Activated CD4-positive, alpha-beta T cell treated with anti-CD3 and anti-CD28 coated beads for 24 hours (primary cell): ENCODE measurements at places on chromosomes 6 and 20.

- DNase-seq, result no peak
Measured at GRCh38 chr6:145731447-145731846, 3.9 kb downstream of the EPM2A start.

- no peak for DNase-seq
Measured at GRCh38 chr6:159101656-159102055, 56.9 kb upstream of the TAGAP start.

DNA sequence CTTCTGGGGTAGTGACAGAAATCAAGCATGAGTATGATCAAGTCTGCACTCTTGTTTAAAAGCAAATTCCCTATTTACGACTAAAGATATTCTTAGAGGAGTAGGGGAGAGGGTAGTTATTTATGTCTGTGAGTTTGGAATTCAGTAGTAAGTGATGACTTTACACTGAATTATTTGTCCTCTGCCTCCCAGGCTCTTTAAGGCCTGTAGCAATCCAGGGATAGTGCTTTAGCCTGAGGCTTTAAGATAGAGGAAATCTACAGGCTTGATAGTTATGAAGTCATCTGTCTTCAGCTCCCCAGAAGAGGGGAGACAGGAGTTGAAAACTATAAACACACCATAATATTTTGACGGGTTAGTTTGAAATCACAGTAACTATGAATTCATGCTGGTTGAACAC, 664.5 kb downstream of the EPM2A start:
- DNase-seq, result no peak

- no peak for DNase-seq
Measured at GRCh38 chr6:85458782-85459181, 8.9 kb downstream of the NT5E start.

DNA sequence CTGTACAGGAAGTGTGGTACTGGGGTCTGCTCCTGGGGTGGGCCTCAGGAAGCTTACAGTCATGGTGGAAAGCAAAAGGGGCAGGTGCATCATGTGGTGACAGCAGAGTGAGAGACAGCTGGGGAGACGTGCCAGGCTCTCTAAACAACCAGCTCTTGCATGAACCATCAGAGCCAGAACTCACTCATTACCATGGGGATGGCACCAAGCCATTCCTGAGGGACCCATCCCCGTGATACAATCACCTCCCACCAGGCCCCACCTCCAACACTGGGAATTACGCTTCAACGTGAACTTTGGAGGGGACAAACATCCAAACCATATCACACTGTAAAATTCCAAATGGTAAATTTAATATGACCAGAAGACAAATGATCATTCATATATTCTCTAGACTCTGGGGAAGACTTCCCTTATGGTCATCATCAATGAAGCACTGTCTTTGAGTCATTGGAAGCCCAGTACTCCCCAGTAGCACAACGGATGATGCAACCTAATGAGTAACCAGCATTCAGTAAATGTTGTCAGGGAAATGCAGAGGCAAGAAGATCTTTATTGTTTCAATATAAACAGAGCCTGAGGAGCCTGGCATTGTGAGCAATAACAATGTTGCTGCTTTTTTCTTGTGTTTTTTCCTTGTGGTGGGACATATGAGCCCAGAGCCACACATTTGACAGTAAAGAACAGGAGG, 48.2 kb upstream of the RALY start:
- DNase-seq, result no peak

DNA sequence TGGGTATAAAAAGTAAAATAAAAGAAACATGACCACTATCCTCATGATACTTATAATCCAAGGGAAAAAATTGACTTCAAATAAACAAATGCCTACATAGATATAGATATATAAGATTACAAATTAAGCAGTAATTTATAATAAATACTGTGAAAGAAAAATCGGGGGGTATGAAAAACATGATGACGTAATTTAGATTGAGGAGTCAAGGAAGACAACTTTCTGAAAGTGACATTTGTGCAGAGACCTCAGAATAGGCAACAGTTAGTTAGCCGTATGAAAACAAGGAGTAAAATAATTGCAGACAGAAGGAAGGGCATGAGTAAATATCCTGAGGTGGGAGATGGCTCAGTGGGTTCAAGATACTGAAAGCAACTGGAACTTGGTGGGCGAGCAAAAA, 28.2 kb upstream of the RAB23 start:
- DNase-seq, result no peak

- no peak for DNase-seq
Measured at GRCh38 chr6:87283461-87283860, 38.9 kb upstream of the SMIM8 start.

DNA sequence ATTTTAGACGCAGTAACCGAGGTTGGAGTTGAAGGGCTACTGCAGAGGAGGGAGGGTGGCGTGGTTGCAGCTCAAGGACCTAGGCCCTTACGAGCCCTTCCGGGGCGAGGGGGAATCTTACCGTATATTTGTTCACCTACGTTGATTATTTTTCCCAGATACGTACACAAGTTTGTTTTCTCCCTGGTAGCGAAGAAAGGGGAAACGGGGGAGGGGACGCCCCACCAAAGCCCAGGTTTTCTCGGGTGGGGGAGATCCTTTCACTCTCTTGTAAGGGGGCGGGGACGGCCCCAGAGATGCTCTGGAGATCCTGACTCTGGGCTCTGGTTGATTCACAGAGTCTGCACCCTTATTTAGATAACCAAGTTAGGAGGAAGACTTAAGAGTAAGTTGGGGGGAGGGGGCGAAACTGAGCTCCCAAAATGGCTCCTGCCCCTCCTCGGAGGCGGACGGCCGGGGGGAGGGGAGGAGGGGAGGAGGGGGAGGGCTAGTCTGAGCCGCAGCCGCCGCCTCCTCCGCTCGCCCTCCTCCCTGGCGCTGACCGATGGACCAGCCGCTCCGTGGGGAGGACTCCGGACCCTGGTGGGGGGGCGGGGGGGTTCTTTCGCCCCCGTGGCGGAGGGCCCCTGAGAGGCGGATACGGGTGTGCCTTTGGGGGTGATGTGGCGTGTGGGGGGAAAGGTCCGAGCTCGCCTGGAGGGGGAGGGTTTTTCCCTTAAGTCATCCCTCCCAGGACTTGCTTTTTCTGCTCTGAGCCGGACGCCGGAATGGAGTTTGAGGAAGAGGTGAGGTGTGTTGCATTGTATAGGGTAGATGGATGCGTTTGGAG, 2.2 kb downstream of the BRD2 start:
- DNase-seq, result peak; percentile 84

DNA sequence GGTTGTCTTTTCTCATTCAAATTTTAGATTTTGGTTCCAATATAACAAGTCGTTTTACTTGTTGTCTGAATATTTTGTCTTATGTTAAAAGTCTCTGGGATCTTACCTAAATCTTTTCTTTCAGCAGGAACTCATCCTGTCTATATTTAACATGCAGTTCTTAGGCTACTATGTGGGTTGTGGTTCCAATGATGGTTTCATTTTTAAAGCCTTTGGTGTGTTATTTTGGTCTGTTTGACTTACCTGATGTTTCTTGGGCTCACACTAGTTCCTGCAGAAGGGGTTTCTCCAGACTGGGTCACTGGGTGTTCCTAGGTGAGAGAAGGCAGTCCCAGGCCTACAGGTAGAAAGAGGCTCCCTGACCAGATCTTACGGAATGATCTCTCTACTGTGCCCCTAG, 17.4 kb downstream of the PRL start:
- DNase-seq, result no peak

DNA sequence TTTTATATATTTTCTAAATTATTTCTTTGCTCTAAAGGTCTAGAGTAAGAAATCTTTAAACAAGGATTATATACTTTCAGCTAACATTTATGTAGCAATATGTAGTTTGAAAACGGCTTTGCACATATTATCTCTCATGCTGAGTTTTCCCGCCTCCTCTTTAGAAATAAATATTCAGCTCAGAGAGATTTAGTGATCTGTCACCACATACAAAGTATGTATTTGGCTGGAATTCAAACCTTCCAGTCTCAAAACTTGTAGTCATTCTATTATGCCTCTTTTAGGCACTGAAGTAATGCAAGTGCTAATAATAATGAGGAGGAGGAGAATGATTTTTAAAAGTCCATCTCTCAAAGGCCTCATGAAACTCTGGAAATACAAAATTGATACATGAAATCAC, 525.0 kb downstream of the GRIK2 start:
- DNase-seq, result no peak
